ENCODE measurements at places on chromosomes 13 and 19.

DNA sequence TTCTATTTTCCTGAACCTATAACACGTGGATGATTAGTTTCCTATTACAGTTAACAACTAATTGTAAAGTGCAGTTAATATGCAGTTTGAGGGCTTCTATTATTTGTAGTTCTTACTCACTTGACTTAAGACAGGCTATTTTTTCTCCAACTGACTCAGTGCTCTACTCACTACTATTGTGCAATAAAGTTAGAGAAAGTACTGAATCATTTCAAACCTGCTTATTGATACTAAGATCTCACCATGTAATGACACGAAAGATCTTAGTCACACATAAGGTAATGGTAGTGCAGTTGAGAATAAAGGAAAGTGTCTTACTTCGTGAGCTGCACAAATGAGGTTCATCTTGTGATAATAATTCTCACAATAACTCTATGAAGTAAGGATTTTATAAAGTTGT, 22.8 kb upstream of the ITM2B start:
- DNase-seq = no peak

DNA sequence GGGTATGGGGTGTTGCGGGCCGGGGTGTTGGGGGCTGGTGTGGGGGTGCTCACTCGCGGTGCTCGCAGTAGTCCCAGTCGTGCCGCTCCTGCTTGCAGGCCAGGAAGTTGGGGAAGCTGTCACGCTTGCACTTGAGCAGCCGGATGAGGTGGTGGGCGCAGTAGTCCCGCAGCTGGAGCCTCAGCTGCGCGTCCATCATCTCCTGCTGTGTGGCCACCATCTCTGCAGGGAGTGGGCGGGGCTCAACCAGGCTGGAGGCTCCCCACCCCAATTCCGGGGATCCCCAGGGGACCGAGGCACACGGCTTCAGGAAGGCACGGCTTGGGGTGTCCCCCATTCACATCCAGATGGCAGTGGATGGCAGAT, 5.2 kb downstream of the NDUFB7 start:
- no peak for DNase-seq

GRCh38 chr13:49958321-49958720, 22.2 kb upstream of the SPRYD7 start:
- no peak for DNase-seq

DNA sequence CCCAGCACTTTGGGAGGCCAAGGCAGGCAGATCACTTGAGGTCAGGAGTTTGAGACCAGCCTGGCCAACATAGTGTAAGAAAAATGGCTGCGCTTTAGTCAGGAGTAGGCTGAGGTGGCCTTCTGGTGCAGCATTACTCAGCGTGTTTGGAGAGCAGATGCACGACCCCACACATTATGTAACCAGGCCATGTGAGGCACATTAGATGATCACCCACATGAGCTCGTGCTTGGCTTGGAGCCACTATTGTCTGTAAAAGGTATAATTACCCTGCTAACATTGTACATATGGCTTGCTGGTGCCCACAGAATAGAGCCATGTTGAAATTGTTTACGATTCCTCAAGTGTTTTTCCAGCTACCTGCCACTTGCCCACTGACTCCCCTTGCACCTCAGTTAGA, 24.0 kb upstream of the SCEL start:
- DNase-seq = no peak

DNA sequence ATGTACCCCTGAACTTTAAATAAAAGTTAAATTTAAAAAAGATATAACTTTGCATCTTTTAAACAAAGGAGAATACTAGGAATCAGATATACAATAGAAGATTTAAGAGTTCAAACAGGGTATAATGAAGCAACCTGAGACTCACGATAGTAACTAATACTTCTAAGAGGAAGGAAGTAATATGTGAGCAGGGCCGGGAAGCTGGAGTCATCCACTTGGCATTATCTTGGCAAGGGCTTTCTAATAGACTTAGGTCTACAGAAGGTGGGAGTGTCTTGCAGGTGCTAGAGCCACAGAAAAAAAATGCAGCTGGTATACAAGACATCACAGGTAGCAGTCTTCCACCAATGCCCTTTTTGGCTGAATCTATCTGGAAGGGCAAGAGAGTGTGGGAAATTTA, 231.9 kb downstream of the KCTD12 start:
- DNase-seq = no peak

DNA sequence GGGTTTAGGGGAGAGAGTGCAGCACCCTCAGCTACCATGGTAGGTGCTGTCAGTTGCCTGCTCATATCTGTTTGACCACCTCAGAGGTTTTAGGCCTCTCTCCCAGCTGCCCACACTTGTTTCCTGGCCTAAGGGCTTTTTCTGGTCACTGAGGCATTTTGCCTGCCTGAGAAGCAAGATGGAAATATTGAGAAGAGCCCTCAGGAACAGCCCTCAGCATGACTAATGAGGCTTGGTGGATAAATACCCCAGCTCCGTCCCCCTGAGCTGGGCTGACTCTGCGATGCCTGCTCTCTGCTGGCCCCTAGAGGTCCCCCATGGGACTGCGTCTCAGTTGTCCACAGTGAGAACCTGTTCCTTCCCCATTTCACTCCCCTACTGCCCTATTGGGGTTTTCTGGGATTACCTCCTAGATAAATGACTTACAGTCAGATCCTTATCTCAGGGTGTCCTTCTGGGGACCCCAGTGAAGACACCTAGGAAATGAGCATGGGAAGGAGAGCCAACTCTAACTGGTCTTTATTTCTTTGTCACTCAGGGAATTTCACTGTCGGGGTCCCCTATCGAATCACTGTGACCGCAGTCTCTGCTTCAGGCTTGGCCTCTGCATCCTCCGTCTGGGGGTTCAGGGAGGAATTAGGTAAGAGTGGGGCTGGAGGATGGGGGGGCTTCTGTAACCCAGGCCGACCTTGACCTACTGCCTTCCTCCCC, 13.3 kb downstream of the PALM3 start:
- peak; percentile 68 for DNase-seq

GRCh38 chr19:14672188-14672872, 2.3 kb downstream of the ADGRE3 start:
- no peak for DNase-seq

DNA sequence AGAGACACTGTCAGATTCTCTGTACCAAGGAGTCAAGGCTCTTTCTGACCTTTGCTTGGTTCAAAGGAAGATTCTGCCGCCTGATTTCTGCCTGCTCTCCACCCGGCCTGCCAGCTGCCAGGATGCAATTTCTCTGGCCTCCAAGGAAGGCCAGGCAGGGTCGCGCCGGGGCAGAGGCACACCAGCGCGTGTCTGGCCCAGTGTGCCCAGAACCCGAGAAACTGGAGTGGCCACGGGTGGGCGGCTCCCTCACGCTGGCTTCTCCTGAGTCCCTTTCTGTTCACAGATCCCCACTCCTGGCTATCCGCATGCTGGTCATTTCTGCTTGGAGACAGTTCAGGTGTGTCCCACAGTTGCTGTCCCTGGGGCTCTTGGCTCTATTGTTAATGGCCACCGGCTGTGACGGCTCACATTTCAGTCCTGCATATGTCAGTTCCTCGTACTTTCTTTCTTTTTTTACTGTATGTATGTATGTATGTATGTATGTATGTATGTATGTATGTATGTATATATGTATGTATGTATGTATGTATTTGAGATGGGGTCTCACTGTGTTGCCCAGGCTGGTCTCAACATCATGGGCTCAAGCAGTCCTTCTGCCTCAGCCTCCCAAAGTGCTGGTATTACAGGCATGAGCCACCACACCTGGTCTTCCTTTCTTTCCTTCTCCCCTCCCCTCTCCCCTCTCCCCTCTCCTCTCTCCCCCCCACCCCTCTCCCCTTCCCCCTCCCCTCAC, 16.9 kb downstream of the TMPRSS9 start:
- DNase-seq = no peak

DNA sequence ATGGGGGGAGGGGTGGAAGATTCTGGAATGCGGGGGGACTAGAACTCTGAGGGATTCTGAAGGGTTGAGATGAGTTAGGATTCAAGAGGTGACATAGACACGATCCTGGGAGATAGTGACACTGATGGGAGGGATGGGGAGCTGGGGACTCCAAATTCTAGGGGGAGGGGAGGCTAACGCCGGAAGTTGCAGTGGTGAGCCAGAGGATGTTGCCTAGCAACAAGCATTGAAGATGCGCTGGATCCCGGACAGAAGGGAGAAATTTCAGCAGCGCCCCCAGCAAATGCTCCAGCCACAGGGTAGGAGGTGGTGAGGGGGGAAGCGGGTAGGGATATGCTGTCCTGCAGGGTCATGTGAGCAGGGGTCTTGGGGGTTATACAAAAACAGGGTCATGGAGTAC, 6.9 kb upstream of the LTBP4 start:
- DNase-seq = no peak

DNA sequence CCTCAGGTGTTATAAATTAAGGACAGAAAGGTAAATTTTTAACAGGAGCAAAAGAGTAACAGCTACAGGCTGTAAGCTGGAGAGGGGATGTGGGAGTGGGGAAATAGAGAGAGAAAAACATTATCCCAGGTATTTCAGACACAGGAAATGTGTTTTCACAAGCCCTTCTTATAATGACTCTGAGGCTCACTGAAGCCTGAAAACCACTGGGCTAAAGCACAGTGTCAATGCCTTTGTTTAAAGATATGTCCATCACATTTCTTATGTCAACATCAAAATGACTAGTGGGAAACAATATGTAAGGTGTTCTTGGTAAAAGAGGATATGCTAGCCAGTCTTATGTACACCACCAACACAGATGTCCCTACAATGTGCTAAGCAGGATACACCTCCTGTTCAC, 365.9 kb downstream of the FGF14 start:
- DNase-seq = no peak

GRCh38 chr19:19385896-19386869, 19.3 kb upstream of the GATAD2A start:
- DNase-seq = no peak

DNA sequence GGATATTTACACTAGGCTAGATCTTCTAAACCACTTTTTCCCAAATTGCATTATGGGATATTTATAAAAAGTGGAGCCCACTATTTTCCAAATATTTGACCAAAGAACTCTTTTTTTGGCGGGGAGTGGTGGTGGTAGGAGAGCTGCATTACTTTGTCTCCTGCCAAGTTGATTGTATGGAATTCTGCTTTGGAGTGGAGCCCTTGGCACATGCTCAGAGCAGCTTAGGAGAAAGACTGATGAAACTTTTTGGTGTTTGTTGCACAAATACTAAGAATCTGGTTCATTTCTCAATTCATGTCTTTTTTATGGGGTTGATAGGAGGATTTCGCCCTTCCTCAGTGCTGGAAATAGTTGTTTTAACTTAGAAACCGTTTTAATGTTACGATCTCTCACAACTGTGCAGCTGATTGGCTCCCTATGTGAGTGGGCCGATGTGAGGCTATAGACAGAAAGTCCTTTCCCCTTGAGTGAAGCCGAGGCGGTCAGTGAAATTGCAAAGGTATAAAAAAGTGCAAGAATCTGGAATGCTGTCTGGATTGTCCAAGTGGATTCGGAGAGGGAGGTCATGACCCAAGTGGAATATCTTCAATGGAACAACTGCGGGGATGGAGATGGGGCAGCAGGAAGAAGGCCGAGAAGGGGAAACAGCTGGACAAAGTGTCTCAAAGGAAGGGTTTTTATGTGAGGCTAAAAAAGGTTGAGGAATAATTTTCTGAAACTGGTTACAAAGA, 415.9 kb downstream of the FGF9 start:
- no peak for DNase-seq

GRCh38 chr13:113926301-113926761, 47.5 kb downstream of the C13orf46 start:
- DNase-seq = peak; percentile 29

- no peak for DNase-seq
These were observed 9.7 kb upstream of the CERS1 start for GRCh38 chr19:18905513-18906236.

GRCh38 chr13:42066542-42066941, 18.1 kb downstream of the DGKH start:
- no peak for DNase-seq

DNA sequence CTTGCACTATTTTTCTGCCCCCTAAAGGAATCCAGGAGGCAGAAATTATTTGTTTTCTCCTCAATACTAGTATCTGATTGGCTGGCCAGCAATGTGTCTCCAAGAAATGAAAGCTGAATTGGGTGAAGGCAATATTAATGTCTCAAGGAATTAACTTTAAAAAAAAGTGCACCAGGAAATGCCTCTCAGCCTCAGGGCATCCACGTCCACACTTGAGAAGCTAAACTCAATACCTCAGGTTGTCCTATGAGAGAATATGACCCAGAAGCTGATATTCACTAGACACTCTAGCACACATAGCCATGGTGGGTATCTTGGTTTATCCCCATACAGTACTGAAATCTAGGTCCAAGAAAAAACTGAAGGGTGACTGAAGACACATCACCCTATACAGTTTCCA, 2.1 kb downstream of the ZNF91 start:
- no peak for DNase-seq

DNA sequence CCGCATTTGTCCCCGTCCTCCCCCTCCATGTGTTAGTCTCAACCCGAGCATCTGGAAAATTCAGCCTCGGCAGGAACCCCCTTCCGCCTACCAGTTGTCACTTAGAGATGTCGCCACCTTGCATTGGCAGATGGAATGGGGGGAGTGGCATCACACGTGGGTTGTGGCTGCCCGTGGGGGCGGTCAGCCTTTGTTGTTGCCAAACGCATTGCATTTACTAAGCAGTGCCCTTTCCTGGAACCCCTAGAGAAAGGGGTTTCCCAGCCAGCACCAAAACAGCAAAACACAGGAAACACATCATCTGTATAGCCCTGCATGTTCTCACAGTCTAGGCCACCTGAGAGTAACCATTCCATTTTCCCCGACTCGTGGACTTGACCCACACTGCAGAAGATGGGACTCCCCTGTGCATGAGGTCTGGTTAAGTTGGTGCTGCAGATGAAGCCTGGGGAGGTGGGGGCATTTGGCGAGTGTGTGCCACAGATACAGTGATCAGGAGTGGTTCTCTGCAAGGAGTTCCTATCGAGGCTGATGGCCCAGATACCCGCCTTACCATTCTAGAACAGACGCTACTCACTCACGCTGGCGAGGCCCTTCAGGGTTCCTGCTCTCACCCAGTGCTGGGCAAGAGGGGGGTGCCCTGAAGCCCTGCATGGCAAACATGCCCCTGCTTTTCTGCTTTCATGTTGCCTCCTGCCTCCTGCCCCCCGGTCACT, 38.3 kb downstream of the TMED1 start:
- no peak for DNase-seq

DNA sequence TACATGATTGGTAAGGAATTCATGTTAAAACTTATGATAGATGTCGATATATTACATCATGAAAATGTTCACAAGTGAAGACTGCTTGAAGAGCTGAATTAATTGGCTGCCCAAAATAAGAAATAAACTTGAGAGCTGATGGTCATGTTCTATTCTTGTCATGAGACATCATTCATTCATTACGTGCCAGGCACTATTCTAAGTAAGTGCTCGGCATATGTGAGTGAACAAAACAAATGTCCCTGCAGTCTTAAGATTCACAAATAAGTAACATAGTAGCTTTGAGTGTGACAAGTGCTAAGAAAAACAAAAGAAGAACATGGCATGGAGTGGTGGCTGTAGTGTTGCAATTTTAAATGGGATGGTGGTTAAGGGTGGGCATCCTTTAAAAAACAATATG, 329.3 kb downstream of the SUCLA2 start:
- no peak for DNase-seq

DNA sequence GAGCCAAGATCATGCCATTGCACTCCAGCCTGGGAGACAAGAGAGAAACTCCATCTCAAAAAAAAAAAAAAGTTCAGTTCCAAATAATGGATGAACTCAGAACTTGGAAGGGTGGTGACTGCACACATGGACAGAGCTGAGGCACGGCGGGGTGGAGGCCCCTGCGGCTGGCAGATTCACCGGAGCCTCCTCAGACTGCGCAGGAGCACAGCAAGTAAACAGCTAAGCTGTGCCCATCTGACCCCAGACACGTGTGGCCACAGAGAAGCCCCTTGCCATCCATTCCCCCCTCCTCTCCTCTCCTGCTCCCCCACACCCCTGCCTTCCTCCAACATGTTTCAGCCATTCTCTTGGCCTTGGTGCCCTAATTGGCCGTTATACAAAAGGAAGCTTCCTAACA, 15.6 kb upstream of the PROZ start:
- DNase-seq = peak; percentile 33

Data from ecto neural progenitor cell (in vitro differentiated cells).